Dermis microvascular lymphatic vessel endothelial cell (primary cell): ENCODE measurements at places on chromosomes 7 and 10. TPM values are rescaled to one million over a fixed set of nuclear protein-coding genes. Genes with fewer than 3 reads are reported as not detected.

DNA sequence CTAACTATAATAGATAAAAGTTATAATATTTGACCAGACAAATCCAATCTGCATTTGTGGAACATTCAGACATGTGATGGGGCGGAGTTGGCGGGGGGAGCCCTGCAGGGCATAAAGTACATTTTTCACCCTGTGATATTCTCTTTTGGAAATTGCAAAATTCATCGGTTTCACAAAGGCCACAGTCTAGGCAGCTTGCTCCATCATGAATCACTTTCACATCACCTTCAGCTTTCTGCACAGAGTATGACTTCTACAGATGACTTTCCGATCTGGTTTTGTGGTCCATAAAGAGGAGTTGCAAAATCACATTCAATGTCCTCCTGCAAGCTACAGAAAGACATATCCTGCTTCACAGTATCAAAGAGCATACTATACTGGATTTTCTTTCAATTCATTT, 51.4 kb upstream of the APBB1IP start:
- DNase-seq: no peak

The GSDME gene
- total RNA-seq: 13.7 and 15.1 TPM in 2 replicates

DNA sequence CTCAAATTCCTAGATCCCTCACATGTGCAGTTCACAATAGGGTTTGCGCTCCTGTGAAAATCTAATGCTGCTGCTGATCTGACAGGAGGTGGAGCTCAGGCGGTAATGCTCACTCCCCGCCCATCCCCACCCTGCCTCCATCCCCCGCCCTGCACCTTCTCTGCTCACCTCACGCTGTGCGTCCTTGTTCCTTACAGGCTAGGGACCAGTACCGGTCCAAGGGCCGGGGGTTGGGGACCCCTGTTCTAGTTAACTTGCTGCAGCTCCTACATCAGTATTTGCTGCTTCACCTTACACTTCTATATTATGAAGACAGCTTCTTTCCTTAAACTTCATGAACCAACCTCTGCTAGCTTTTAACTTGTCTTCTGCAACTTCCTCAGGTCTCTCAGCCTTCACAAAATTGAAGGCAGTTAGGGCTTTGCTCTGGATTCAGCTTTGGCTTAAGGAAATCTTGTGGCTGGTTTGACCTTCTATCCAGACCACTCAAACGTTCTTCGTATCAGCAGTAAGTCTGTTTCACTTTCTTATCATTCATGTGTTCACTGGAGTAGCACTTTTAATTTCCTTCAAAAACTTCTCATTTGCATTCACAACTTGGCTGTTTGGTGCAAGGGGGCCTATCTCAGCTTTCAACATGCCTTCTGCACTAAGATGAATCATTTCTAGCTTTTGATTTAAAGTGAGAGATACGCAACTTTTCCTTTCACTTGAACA, 1.7 kb upstream of the TNKS2 start:
- DNase-seq: no peak

GRCh38 chr7:36775676-36776075, 51.4 kb upstream of the AOAH start:
- no peak for DNase-seq

The KLF14 gene
- not detected in 2 replicates for total RNA-seq

GRCh38 chr7:46741938-46742540, 821.0 kb upstream of the IGFBP3 start:
- no peak for DNase-seq
